ENCODE measurements at places on chromosomes 12 and 14. TPM values are rescaled to one million over a fixed set of nuclear protein-coding genes. Genes with fewer than 3 reads are reported as not detected.
A peak's percentile ranks its signal among the peaks of the same experiment; 100 is the strongest.

Gene ASCL1
- not detected for total RNA-seq

Gene FKBP4
- 42.6 TPM for total RNA-seq

Gene SLCO1B1
- not detected for total RNA-seq

Gene JPH4
- total RNA-seq, result not detected

Gene INHBC
- not detected for total RNA-seq

Gene IRAK3
- total RNA-seq, result 7.4 TPM

Gene PGF
- total RNA-seq, result 7.6 TPM

Gene GPD1
- not detected for total RNA-seq

Gene AREL1
- total RNA-seq, result 28.2 TPM

Gene DHH
- under 0.01 TPM for total RNA-seq

Gene TAS2R8
- total RNA-seq, result not detected

Gene FAM186B
- total RNA-seq, result 0.51 TPM

Gene KRT1
- not detected for total RNA-seq

Gene KRT73
- not detected for total RNA-seq

Gene RHOJ
- 4.1 TPM for total RNA-seq

Gene ACOT6
- not detected for total RNA-seq

Gene PPP1CC
- 98.9 TPM for total RNA-seq

Gene SOX5
- 16.4 TPM for total RNA-seq

DNA sequence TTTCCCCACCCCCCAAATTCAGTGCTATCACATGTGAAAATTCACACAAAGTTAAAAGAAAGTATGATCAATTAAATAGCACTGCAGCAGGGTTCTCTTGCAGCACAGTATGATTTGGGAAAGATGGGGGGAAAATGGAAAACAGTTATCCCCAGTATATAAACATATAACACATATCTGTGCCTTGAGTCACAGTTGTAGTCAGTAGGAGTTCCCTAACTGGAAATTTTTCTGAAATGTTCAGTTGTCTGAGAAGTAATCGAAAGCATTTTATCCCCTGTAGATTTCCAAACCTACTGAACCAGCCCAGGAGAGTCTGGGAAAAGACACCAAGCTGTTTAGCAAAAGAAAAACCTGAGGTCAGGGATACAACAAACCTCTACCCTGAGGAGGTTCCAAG is 47.0 kb downstream of the C12orf50 start:
- DNase-seq, result peak; percentile 70

- no peak for DNase-seq
Measured at GRCh38 chr12:121513464-121514183, 67.2 kb downstream of the KDM2B start.

DNA sequence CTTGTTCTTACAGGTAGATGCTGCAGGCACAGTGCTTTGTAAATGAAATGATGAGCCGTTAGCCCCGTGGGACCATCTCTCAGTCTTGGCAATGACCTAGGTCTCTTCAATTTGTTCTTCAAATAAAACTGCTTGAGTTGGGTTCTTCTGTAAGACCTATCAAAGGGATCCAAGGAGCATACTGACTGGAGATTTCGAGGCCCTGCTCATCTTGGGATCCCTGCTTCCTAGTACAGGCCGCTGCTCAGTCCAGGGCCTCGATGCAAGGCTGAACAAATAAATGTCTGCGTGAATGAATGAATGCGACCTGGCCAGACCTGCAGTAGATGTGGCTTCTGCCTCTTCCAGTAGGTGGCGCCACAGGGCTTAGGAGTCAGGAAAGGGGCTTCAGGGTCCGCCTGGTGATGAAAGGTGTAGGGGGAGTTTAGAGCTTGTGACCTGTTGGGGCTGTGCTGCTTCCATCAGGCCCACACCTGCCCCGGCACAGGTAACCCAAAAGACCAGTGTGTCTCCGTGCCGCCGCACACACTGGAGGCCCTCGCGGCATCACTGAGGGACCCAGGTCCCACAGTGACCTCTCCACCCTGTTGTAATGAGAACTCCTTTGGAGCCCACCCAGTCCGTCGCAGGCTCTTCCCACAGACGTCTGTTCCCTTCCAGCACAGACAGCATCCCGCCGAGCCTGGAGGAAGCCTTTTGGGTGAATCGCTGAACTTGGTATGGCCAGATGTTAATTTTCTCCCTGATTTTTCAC is 4.4 kb downstream of the CACNA1C start:
- DNase-seq, result peak; percentile 56

- DNase-seq, result peak; percentile 55
Measured at GRCh38 chr14:78997811-78998210, 827.6 kb downstream of the NRXN3 start.

GRCh38 chr12:14239350-14239934 is 126.0 kb upstream of the ATF7IP start:
- peak; percentile 49 for DNase-seq

DNA sequence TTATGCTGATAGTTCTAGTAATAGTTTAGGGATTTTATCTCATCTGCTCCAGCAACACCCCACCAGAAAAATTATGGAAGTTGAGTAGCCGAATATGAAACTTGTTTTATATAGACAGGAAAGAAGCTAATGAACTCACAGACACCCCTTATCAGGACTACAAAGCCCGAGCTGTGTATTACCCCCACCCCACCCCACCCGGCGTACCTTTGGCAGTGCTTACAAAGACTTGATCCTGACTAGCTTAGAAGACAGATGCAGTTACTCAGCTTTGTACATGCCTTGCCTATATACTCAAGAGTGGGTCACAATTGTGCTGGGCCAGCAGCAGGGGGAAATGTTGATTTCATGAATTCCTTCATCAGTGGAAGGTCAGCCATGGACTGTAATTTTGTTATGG is 22.4 kb downstream of the PROX2 start:
- no peak for DNase-seq

DNA sequence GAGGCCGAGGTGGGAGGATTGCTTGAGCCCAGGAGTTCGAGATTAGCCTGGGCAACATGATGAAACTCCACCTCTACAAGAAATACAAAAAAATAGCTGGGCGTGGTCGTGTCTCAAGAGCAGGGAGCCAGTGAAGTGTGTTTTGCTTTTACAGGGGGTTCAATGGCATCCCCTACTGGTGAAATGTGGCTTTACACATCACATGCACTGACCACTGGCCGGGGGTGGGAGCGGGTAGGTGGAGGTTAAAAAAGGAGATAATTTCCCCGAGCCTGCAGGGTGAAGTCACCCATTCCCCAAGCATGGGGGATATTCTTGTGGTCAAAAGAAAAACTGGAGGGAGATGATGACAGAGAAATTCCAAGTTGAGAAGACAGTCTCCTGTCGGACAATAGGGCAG is 63.6 kb upstream of the PWP1 start:
- DNase-seq, result no peak

GRCh38 chr14:77026166-77026929 is 2.2 kb downstream of the IRF2BPL start:
- DNase-seq, result peak; percentile 50

DNA sequence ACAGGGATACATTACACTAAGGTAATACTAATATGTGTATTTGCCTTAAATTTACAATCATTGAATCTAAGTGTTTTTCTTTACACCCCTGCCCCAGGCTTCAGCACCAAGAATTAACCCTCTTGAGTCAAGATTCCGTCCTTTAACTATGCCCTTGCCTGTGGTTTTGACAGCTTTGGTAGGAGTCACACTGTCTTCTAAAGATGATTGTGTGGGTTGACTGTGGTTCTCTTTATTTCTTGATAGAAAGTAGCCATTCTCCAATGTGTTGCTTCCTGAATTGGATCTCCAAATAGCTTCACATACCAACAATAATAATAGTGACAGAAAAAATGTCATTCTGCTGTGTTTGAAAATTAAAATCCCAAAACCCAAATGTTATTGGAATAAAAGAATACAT is 3.6 kb downstream of the CLEC7A start:
- no peak for DNase-seq

GRCh38 chr14:54712465-54713200 is 145.7 kb downstream of the SAMD4A start:
- DNase-seq, result peak; percentile 44

GRCh38 chr12:123078120-123078465 is 72.8 kb downstream of the PITPNM2 start:
- no peak for DNase-seq

GRCh38 chr12:119678459-119678858 is 10.5 kb downstream of the PRKAB1 start:
- DNase-seq, result peak; percentile 66

GRCh38 chr12:54251667-54252284 is 28.1 kb downstream of the CBX5 start:
- DNase-seq, result peak; percentile 64

- no peak for DNase-seq
Measured at GRCh38 chr14:49960453-49960852, 67.6 kb downstream of the ARF6 start.

GRCh38 chr14:100796946-100797345 is 29.0 kb upstream of the MEG3 start:
- no peak for DNase-seq

- no peak for DNase-seq
Measured at GRCh38 chr12:117590999-117591398, 229.6 kb upstream of the NOS1 start.

GRCh38 chr14:38972511-38972910 is 130.5 kb downstream of the SEC23A start:
- no peak for DNase-seq

GRCh38 chr12:130371296-130371695 is 33.6 kb downstream of the PIWIL1 start:
- DNase-seq, result no peak

DNA sequence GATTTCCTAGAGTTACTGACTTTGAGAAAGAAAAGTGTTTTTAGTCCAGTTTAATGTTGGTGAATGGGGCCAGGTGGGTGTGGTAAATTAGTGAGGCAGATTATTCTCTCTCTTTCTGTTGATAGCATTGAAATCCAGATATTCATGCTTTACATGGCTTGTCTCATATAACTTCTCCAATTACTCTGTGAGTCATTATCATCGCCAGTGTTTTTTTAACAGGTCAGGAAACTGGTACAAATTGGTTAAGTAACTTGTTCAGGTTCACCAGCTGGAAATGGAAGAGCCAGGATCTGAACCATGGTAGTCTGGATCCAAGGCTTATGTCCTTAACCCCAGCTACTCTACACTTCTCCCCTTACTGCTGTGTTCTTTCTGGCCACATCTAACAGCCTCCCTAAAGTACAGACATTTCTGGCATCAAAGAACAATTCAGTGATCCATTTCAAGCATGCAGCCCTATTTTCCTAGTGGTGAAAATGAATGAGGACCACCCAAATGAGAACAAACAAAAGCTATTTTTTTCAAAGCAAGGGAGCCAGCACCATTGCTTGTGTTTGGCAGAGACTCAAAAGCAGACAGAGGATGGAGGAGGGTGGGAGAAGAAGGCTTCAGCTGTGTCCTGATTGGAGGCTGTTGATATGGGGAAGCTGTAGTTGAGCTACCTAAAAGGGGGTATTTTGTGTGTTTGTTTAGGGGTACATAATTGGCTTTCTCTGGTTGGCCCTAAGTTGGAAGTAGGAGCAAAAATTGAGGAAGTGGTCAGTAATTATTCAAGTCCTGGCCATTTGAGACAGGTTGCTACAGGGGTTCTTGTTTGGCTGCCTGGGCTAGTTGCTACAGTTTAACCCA is 1.7 kb downstream of the IRAK3 start:
- DNase-seq, result peak; percentile 54

- DNase-seq, result no peak
Measured at GRCh38 chr14:50932156-50932555, 12.1 kb downstream of the PYGL start.

GRCh38 chr12:104784592-104784991 is 173.5 kb downstream of the SLC41A2 start:
- peak; percentile 16 for DNase-seq

- DNase-seq, result no peak
Measured at GRCh38 chr12:108616941-108617858, 16.5 kb downstream of the SELPLG start.

GRCh38 chr12:51386351-51386750 is 4.9 kb downstream of the GALNT6 start:
- DNase-seq, result no peak

- no peak for DNase-seq
Measured at GRCh38 chr12:2672863-2673262, 121.9 kb upstream of the FKBP4 start.

DNA sequence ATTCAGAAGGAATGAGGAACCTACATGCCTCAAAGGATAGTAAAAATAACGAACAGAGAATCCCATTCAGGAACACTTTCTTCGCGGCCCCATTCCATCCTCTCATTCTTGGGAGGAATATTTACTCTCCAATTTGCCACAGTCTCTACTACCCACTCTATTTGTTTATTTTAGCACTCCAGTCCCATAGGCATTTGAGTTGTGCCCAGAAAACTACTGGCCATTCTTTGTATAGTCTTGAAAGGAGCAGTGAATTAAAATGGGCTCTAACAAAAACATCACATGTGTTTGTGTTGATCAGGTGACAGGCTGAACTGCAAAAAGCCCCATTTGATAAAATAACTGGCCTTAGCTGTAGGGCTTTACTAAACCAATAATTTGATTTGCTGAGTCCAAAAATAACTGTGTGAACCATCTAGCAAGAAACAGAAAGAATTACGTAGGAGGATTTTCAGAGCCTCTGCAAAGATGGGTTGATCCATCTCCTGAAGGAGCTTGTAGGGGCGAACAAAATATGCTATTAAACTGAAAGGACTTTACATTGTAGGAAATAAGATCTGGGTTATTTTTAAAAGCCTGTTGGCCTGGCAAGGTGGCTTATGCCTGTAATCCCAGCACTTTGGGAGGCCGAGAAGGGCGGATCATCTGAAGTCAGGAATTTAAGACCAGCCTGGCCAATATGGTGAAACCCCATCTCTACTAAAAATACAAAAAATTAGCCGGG is 142.3 kb upstream of the CPNE8 start:
- no peak for DNase-seq

DNA sequence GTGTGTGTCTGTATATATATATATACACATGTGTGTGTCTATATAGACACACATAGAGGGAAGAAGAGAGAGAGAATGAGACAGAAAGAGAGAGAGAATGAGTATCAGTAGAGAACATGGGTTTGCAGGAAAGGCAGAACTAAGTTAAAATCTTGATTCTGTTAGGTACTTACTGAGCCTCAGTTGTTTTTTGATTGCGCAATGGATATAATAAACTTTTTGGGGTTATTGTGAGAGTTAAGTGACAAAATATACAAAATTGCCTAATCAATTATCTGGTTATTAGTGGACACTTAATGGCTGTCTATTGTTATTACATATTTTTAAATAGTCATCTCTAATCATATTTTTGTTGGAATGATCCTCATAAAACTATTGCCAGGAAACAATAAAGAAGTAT is 169.0 kb downstream of the ETNK1 start:
- no peak for DNase-seq

DNA sequence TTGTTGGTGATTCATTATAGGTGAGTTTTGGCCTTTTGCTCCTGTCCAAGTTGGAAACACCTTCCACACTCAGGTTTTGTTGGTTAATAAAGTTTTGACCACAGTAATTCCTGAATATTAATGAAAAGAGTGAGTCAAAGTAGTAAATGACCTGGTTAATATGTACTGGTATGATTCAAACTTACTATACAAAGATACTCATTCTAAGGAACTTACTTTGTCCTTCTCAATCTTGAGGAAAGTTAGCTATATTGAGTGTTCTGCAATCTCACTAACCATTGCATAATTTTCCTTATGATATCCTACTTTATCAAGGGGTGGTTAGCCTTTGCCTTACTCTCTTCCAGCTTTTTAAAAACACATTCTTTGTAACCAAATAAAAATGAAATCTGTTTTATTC is 20.9 kb upstream of the HECTD1 start:
- DNase-seq, result peak; percentile 51
